Activated T-helper 2 cell treated with anti-CD3 and anti-CD28 coated beads, Interferon-gamma antibody, Interleukin-2, Interleukin-4, amounts not matched to agents 10 μg/mL and 5 μg/mL and 100 μg/mL, durations not matched to agents 14 hours and 24 hours and 36 hours (primary cell): ENCODE measurements at places on chromosomes 12 and 14.

DNA sequence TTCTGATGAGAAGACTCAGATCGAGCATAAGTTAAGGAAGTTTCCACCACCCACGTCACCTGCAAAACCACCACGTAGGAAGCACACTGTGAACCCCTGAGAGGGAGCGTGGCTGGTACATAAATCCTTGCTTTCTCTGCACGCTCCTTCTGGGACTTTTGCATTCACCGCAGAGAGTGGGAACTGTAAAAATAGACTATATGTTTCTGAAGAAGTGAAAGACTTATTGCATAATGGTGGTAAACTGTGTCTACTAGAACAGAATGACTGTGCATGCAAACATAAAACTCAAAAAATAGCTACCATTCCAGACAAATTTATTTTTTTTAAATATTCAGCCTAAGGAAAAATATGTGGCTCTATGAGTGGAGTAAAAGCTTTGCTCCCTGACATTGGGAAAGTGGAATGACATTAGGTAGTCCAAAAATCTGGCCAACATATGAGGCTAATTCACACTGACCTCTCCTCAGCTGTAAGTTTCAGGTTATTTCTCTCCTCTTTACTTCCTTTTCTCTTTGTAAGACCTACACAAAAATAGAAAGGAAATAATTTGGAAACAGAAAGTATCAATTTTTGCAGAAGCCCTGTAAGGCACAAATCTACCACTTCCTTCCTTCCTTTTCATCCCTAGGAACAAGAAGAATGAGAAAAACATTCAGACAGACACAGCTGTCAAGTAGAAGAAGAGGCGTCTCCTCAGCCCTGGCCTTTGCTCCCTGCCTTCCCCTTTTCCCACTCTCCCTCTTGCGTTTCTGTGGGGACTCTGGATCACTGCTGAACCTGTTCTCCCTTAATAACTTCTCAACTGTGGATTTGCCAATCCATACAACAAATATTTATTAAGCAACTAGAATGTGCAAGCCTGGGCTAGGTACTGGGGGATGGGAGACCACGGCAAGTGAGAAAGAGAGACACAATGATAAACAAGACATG is 264.3 kb upstream of the FOXN3 start:
- DNase-seq: peak; percentile 26

DNA sequence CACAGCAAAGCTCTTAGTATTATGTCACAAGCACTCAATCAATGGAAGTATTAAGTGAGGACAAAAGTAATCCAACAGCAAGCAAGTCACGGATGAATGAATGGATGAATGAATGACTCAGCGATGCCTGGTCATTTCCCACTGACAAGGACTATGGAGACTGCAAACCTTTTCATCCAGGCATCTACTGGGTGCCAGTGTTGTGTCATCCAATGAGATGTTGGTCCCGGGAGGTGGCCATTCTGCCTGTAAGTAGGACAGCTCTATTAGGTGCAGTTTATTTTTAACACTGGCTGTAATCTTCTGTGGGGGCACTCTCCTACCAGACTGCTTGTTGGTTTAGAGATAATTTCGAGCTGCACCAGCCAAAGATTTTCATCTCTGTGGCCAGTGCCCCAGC is 39.4 kb downstream of the STAB2 start:
- no peak for DNase-seq

GRCh38 chr12:113284751-113285150 is 50.2 kb downstream of the SLC8B1 start:
- no peak for DNase-seq

GRCh38 chr12:81759190-81760051 is at the start of gene PPFIA2:
Gene PPFIA2, minus strand, starts transcription at chr12:81759350.
- DNase-seq: no peak

- no peak for DNase-seq
These were observed 174.1 kb downstream of the SLC6A15 start for GRCh38 chr12:84738481-84738972.
